Stimulated activated CD8-positive, alpha-beta memory T cell treated with anti-CD3 and anti-CD28 coated beads, Interleukin-4, amount 100 ng/mL, for 4 hours (primary cell): ENCODE measurements at places on chromosomes 3 and 15.

DNA sequence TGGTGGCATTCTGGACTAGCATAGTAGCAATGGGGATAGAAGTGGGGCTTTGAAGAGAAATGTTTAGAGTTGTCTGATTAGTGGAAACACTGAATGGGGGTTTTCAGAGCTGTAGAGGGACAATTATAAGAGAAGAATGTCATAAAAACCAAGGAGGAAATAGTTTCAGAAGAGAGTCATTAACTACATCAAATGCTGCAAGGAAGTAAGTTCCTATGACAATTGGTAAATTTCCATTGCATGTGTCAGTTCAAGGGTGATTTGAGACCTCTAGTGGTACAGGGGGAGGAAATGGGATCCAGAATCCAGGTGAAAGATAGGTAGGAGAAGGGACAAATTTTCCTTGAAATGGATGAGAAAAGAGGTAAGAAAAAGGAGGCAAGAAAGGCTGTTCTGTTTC is 68.3 kb upstream of the TBC1D5 start:
- DNase-seq = no peak

DNA sequence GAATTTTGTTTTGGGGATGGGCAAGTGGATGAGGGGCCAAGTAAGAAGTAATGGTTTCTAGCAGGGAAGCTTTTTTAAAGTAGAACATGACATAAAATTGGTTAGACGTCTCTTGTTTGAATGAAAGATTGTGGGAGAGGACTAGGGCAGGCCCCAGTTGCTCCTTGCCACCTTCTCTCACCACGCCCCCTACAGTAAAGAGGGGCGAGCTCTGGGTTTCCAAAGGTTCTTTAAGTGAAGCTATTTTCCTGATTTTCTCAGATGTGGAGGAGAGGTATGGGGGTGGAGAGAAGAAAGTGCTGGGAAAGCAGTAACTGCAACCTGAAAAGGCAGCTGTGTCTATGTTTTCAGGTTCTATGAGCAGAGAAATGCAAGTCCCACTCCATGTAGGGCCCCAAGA is 32.6 kb upstream of the SKIL start:
- DNase-seq = no peak

GRCh38 chr3:75262661-75263060 is 401.5 kb upstream of the FRG2C start:
- DNase-seq = no peak

DNA sequence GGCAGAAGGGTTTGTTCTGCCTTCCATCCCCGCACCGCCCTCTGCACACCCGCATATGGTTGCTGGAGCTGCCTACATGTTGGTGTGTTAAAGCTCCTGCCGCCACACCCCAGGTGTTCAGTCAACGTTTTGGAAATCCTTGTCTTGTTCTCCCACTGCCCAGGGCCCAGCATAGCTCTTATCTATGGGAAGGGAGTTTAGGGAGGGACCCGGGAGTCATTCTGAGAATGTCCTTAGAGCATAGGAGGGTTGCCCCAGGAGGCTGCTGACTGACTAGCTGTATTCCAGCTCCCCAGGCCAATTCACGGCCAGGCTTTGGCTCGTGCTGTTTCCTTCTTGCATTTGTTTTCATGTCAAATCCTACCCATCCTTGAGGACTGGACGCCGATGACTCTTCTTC is 46.8 kb downstream of the MAGEF1 start:
- DNase-seq = no peak

GRCh38 chr15:73869216-73869995 is 4.0 kb upstream of the TBC1D21 start:
- no peak for DNase-seq

GRCh38 chr3:79297245-79297960 is 470.4 kb downstream of the ROBO1 start:
- DNase-seq = no peak

- DNase-seq = no peak
Observed at GRCh38 chr15:95541301-95541700, 789.2 kb upstream of the NR2F2 start.

GRCh38 chr15:39920510-39921273 is 626 bp upstream of the GPR176 start:
- peak; percentile 69 for DNase-seq

DNA sequence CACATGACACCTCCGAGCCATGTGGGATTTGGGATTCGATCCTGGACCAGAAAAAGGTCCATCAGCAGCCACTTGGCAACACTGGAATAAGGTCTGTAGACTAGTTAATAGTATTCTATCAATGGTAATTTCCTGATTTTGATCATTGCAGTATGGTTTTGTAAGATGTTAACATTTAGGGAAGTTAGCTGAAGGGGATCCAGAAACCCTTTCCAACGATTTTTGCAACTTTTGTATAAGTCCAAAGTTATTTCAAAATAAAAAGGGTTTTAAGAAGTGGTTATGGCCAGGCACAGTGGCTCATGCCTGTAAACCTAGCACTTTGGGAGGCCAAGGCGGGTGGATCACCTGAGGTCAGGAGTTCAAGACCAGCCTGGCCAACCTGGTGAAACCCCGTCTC is 10.2 kb downstream of the BDH1 start:
- no peak for DNase-seq

DNA sequence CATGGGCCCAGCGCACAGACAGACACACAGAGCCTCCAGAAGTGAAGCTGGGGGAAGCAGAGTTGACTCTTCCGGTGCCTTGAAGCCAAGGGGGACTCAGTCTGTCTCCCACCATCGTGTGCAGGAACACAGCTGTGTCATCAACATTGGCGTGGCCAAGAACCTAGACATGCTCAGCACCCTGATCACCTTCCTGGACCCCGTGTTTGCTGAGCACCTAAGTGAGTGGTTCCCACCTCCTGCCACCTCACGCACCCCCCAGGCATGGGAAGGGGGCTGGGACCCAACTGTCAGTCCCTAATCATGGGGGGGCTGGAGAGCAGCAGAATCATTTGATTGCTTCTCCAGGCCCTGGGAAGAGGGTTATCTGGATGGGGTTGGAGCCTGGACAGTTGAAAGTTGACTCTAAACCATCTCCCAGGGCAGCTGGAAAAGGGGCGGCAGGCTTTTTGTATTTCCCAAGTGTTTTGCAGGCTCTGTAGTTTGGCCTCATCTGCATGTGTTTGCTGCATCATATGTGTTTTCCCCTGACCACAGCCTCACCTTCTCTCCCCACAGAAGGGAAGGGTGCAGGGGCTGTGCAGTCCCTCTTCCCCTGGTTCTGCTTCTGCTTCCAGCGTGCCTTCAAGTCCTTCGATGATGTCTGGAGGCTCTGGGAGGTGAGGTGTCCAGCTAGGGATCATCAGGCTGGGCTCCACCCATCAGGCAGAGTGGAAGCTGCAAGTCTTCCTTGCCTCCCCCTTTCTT is 12.8 kb downstream of the TBC1D21 start:
- DNase-seq = no peak

GRCh38 chr3:89246326-89246725 is 138.9 kb downstream of the EPHA3 start:
- DNase-seq = no peak

- no peak for DNase-seq
Observed at GRCh38 chr15:84813435-84813834, 3.7 kb upstream of the ALPK3 start.

DNA sequence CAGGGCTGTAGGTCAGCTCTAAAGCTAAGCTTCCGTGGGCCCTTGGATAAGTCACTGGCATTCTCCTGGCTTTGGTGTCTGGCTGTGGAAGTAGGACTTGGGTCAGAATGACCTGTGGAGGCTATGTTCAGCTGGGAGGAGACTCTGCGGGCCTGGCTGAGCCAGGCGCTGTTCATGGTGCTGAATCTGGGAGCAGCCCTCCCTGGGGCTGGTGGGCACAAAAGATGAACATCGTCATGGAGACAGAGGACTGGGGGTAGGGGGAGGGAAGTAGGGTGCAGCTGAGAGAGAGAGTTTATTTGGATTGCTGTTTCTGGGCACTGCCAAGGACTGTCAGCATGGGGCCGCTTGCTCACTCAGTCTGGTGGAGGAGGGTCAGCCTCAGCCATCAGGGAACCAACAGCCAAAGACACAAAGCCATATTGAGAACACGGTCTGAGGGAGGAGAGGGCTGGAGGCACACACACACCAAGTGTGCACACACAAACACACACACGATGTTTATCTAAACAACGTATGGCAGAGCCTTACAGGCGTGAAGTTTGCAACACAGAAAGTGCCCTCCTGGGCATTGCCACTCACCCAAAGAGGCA is 120.7 kb upstream of the LINGO1 start:
- DNase-seq = no peak

- no peak for DNase-seq
Observed at GRCh38 chr15:80154336-80154735, 1.5 kb downstream of the FAH start.

GRCh38 chr3:42053476-42053875 is 37.7 kb upstream of the TRAK1 start:
- DNase-seq = no peak

GRCh38 chr3:72597756-72598195 is 250.5 kb downstream of the SHQ1 start:
- no peak for DNase-seq

GRCh38 chr3:194262925-194263305 is 88.2 kb downstream of the CPN2 start:
- no peak for DNase-seq

DNA sequence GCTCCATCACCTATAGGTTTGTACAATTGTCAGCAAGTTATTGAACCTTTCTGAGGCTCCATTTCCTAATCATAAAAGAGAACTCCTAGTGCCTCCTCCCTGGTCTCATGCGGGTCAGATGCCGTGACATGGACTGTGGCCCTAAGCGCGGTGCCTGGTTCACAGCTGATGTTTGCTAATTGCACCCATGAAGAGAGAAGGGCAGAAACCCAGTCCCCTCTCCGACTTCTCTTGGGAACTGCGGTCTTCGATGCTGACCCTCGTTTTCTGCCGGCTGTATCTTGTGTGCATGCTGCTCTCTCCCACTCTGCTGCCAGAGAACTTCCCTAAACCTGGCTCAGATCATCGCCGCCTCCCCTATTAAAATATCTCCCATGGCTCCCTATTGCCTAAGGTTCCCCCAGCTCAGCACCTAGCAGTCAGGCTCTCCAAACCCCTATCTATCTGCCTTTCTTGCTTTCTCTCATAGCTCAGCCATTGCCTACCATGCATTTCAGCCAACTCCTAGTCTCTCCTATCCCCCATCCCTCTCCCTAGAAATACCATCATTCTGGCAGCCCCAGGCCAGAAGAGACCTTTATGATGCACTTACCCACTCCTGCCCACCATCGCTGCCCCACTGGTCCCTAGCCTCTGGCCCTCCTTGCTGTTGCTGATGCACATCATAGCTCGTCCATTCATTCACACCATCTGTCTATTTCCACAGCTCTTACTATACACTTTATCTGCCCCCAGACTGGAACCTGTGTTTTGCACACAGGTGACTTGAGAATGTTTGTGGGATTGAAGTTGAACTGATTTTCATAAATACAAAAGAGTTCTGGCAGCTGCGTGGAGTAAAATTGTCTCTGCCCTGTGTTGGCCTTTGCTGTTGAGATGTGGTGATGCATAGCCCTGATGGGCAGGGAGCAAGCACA is 6.6 kb downstream of the ISG20 start:
- no peak for DNase-seq
